ENCODE measurements at places on chromosomes 16 and 17. TPM values are rescaled to one million over a fixed set of nuclear protein-coding genes. Genes with fewer than 3 reads are reported as not detected.

DNA sequence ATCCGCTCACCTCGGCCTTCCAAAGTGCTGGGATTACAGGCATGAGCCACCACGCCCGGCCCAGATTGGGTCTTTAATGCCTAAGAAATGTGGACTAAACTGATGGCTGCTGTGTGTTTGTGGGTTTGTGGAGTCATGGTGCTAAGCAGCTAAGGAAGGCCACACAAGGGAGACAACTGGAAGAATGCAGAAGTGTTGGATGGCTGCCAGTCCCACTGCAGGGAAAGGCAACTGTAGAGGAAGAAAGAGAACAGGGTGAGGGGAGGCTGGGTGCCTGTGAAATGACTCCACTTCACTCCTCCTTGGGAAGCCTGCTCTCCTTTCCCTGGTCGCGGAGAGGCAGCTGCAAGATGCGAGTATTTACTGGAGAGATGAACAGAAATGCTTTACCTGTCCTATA, 23.5 kb upstream of the SIAH1 start:
- DNase-seq, result no peak

DNA sequence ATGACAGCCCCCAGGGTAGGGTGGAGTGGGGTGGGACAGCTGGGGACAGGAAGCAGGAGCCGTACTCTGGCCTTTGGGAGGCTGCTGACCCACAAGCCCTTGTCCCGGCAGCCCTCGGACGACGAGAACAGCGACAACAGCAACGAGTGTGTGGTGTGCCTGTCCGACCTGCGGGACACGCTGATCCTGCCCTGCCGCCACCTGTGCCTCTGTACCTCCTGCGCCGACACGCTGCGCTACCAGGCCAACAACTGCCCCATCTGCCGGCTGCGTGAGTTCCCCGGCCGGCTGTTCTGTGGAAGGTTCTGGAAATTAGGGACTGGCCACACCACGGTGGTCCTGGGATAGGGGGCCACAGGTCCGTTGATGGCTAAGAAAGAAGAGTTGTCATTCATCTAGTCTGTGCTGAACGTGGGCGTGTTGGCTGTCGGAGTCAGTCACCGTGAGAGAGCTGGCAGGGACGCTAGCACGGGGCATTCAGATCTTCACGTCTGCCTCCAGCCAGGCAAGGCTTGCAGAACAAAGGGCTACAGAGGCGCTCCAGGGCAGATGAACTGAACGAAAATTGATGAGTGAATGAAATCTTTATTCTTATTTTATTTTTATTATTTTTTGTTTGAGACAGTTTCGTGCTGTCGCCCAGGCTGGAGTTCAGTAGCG, 19.8 kb upstream of the NUDT16L1 start:
- no peak for DNase-seq

Gene GNAO1
- total RNA-seq, result 14.6 TPM

Gene SMARCD2
- total RNA-seq, result 63.8 TPM

Gene AIPL1
- total RNA-seq, result not detected

Gene DCUN1D3
- total RNA-seq, result 24.2 TPM

- DNase-seq, result no peak
These were observed 365.4 kb downstream of the XYLT1 start for GRCh38 chr16:17105239-17105797.

GRCh38 chr17:49987681-49988441, 7.2 kb downstream of the DLX3 start:
- no peak for DNase-seq

GRCh38 chr16:24353622-24354021, 97.5 kb downstream of the CACNG3 start:
- no peak for DNase-seq

- DNase-seq, result no peak
These were observed 42.8 kb downstream of the PRAC1 start for GRCh38 chr17:48679385-48680096.
